ENCODE measurements at places on chromosomes 1 and 21.

- DNase-seq, result no peak
Observed at GRCh38 chr1:226714148-226714547, 24.9 kb downstream of the ITPKB start.

DNA sequence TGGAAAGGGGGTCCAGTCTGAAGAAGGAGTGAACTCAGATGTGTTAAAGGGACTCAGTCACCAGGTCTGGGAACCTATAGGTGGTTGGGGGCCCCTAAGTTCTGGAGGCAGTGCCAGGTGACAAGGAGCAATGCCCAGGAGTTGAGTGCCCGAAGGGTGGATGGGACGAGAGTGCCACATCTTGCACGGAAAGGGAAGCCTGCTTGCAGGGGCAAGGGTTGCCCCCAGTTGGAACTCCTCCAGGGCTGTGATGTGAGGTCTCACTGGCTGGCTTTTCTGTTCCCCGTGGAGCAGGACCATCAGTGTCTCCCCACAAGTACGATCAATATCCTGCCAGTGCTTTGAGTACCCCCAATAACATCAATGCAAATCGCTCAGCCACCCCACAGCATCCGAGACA is 107.3 kb downstream of the TOMM20 start:
- DNase-seq, result no peak

DNA sequence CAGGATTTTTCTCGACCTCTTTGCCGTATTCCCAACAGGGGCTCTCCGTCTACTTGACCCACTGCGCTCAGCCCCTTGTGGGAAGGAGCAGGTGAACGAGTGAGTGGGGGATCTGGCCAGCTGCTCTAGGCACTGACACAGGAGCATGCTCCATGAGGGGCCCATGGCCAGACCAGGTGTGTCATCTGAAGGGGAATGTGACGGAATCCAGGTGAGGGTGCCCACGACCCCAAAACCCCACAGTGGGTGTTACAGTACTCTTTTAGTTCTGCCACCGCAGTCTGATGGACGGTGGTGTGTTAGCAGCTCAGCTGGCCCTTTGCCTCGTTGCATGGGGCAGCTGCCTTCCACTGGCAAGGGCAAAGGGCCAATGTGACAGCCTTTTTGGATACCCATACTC is 601.4 kb upstream of the NCAM2 start:
- no peak for DNase-seq

- no peak for DNase-seq
Observed at GRCh38 chr1:45765999-45766792, 15.7 kb upstream of the IPP start.

DNA sequence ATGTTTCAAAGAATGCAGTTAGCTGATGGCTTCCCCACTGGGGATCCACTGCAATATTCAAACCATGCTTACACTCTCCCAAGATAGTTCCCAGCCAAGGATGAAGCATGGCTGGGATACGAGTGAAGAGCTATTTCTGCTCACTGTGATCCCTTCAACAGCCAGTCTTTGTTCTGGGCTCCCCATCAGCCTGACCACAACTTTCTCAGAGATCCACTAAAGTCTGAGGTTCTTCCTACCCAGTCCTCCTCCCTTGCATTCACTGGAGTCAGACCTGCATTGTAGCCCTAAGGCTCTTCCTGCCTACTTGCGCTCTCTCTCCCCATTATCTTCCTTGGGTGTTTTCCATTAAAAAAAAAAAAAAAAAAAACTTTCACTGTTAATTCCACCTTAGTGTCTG is 101.4 kb downstream of the TTLL7 start:
- DNase-seq, result no peak

DNA sequence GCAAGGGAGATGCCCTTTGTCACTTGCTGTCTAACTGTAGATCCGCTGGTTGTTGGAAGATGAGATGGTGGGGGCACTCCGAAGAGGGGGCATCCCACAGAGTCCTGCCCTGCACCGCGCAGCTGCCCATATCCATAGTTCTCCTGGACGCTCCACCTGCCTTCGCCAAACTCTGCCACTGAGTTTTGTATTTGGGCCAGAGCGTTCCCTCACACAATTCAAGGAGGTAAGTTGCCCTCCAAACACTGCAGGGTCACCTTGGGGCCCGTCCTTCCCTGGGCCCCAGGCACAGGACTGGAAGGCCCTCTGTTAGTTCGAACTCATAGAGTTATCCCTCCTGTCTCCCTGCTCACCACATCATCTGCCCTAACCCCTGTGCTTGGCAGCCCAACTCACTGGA is 22.1 kb downstream of the HYI start:
- DNase-seq, result no peak

DNA sequence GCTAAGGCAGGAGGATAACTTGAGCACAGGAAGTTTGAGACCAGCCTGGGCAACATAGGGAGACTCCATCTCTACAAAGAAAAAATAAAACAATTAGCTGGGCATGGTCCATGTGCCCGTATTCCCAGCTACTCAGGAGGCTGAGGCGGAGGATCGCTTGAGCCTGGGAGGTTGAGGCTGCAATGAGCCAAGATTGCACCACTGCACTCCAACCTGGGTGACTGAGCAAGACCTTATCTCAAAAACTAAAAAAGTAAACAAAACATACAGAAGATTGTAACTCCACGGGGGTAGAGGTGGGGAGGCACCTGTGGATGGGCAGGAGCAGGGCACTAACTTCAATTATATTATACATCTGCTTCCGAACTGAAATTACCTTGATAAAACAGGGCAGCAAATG is 4.6 kb downstream of the S100B start:
- DNase-seq, result no peak

DNA sequence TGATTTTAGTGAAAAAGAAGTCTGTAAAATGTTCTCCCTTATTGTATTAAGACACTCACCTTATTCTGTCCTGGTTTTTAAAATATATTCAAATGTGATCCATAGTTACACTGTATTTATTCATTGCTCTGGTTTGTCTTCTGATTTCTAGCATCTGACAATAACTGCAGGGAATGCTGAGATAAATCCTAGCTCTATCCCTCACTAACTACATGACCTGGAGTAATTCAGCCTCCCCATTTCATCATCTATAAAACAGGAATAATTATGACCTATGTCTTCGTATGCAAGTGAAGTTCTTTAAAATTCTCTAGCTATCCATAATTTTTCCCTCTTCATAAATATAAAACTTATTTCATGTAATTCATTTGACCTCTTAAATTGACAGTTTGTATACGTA is 104.0 kb upstream of the ESRRG start:
- no peak for DNase-seq

- DNase-seq, result no peak
Observed at GRCh38 chr1:197092491-197093023, 25.5 kb upstream of the F13B start.

Data from GM13976 (cell line).